COR-L47 (cell line): ENCODE measurements at places on chromosomes 13 and 19.

- no peak for DNase-seq
Observed at GRCh38 chr13:106680796-106681472, 113.0 kb upstream of the ARGLU1 start.

- DNase-seq = no peak
Observed at GRCh38 chr13:49304356-49304755, 56.6 kb downstream of the CDADC1 start.

DNA sequence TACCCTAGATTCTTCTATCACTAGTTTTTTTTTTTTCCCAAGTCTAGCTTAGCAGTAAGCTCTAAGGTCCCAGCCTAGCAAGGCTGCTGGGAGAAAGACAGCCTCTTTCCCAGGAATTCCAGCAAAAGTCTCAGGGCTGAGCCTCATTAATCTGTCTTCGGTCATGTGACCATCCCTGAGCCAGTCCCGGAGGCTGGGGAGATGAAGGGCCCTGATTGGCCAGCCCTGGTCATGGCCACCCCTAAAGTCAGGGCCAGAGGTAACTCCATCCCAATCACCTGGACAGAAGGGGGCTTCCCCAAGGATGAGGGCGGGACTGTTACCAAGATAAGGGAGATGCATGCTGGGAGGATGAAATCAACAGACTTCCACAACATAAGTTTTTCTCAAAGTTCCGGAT, 43.3 kb downstream of the CCNE1 start:
- DNase-seq = no peak

GRCh38 chr13:60690604-60691003, 293.6 kb downstream of the TDRD3 start:
- no peak for DNase-seq

GRCh38 chr13:109678459-109678858, 107.9 kb downstream of the IRS2 start:
- DNase-seq = no peak

- no peak for DNase-seq
Observed at GRCh38 chr13:20968745-20969144, 66.2 kb upstream of the XPO4 start.

GRCh38 chr19:56163097-56163496, 12.7 kb upstream of the GALP start:
- DNase-seq = no peak

DNA sequence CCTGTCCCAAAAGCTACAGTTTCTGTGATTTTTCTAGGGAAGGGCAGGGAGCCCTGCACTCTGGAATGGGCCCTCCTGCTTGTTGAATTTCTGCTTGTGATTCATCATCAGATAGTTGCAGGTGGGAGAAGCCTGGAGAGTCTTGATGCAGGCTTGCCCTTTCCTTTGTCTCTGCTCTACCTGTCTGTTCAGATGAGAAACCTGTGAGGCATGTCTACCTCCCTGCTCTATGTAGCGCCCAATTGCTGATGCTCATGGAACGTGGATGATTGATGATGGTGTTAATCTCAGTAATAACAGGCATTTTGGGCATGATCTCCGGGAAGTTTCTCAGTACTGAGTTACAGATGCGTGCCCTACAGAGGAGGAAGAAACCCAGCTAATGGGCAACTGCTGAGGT, 10.9 kb upstream of the CBY2 start:
- DNase-seq = no peak

- DNase-seq = no peak
Observed at GRCh38 chr13:50484472-50485113, 358.9 kb downstream of the DLEU7 start.

GRCh38 chr19:29029268-29029958, 183.5 kb downstream of the UQCRFS1 start:
- DNase-seq = no peak

DNA sequence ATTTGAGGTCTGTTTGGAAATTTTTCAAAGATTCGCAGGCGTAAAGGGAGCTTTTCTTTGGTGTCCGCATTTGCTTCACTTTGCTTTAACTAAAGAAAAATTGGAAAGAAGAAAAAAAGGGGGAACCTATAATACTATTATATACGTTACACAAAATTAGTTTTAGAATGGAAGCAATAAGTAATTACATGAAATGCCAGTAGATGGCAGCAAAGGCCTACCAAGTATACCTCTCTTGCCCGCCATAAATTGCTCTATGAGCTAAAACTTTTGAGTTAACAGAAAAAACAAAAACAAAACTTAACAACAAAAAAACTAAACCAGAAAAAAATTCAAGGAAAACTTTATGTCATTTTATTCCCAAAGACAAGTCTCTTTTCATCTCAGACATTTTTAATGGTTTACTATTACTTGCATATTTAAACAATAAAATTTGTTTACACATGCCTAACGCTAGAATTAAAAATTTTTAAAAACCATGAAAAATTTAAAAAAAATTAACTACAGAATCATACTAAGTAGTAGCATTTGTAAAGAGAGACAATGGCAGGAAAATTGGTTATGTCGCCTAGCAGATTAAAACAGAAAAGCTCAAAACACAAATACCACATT, 271.4 kb downstream of the NALCN start:
- peak; percentile 30 for DNase-seq
